Activated CD4-positive, alpha-beta T cell treated with anti-CD3 and anti-CD28 coated beads for 36 hours (primary cell): ENCODE measurements at places on chromosomes 3 and 15.

DNA sequence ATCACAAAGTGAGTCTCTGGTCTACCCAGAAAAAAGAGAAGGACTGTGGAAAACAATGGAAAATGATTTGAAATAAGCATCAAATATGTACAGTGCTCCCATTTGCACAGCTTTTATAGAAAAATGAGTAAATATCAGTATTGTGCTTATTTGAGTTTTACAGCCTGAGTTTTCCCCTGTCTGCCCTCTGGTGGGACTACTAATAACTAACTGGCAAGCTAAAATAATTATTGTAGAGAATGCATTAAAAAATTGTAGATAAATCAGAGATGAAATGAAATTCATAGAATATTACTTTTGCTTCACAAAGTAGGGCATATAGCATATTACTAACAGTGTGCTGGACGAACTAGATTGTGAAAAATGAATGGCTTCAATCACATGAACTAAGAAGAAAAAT lies 287.1 kb downstream of the NAALADL2 start:
- no peak for DNase-seq

- DNase-seq, result no peak
These were observed 56.5 kb downstream of the ST6GAL1 start for GRCh38 chr3:186986816-186987215.

DNA sequence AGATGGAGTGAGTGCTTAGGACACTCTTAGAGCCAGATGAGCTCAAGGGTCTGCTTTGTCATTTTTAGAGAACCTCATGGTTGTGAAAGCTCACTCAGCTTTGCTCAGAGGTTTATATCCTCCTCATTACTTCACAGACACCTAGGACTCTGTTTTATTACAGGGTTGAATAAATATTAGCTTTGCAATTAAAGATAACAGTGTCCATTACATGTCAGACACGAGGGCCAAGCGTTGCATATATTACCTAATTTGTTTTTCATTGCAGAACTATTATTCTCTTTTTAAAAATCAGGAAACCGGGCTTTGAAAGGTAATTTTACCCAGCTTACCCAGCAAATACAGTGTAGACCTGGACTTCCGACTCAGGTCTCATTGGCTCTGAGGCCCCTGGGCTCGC lies 16.1 kb downstream of the MAP6D1 start:
- DNase-seq, result no peak

GRCh38 chr3:154085071-154085470 lies 36.1 kb upstream of the ARHGEF26 start:
- DNase-seq, result no peak
